WTC11 (cell line): ENCODE measurements at places on chromosomes 7 and 10.

GRCh38 chr7:156160811-156161210 lies 348.5 kb upstream of the SHH start:
- peak; percentile 46 for DNase-seq

- no peak for DNase-seq
Measured at GRCh38 chr10:2933071-2933470, 134.3 kb upstream of the PFKP start.

GRCh38 chr10:37747081-37747480 lies 110.3 kb downstream of the ZNF248 start:
- DNase-seq, result no peak

GRCh38 chr10:117345143-117345542 lies 30.1 kb downstream of the PDZD8 start:
- DNase-seq, result no peak

DNA sequence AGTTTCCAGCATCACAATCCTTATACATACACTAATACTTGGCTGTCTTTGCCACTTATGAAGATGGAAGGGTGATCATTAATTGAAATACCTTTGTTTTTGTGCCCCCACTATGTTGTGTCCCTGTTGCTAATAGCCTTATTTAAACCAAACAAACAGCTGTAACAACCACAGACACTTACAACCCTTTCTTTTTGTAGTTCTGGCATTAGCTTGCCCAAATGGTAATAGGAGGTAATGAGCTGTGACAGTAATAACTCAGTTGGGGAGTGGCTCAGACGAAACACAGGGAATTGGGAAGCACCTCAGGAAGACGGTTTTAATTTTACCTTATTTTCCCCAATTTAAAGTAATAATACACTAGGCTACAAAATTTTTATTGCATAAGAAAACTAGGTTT lies 83.4 kb downstream of the MDFIC start:
- DNase-seq, result no peak

GRCh38 chr10:12707461-12708185 lies 293.9 kb downstream of the CCDC3 start:
- DNase-seq, result peak; percentile 47

- peak; percentile 69 for DNase-seq
Measured at GRCh38 chr10:34815185-34816084, at the start of gene PARD3. Gene PARD3 (minus strand): TSS chr10:34815296. CDS start chr10:34814995, 301 bp downstream.

DNA sequence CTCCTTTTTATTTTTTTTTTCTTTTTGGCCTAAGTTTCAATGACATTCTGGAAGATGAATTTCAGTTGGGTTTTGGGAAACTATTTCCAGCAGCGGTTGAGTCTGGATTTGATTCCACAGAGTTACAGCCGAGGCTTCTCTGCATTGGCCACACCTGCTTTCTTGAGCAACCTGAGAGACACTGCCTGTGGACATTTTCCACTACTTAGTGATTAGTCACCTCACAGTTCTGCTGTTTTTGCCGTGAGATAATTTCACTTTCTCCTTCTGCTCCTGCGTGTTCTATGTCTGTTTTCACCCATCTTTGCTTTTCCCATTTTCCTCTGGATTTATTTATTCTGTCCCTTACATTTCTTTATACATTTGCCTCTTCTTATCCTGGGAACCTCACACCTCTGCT lies 243.0 kb downstream of the BICC1 start:
- DNase-seq, result no peak

GRCh38 chr10:114367351-114368056 lies 36.8 kb downstream of the AFAP1L2 start:
- no peak for DNase-seq

GRCh38 chr10:85524001-85524666 lies 842.5 kb downstream of the GRID1 start:
- DNase-seq, result no peak

DNA sequence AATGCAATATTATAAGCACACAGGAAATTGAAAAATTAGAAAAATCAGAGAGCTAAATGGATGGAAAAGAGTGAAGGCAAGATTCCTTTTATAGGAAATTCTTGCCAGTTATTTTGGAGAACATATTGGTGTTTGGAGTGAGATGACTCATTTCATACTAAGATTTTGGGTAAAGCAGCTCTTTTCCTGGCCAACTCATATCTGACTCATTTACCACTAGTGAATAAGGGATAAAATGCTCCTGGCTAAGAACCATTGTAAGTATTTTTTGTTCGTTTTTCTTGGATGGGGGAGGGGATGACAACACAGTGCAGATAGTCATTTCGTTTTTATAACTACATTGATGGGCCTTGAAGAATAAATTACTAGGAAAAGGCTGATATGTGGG lies 139.3 kb downstream of the TWIST1 start:
- no peak for DNase-seq

- no peak for DNase-seq
Measured at GRCh38 chr10:98666276-98666675, 219.5 kb upstream of the HPS1 start.

DNA sequence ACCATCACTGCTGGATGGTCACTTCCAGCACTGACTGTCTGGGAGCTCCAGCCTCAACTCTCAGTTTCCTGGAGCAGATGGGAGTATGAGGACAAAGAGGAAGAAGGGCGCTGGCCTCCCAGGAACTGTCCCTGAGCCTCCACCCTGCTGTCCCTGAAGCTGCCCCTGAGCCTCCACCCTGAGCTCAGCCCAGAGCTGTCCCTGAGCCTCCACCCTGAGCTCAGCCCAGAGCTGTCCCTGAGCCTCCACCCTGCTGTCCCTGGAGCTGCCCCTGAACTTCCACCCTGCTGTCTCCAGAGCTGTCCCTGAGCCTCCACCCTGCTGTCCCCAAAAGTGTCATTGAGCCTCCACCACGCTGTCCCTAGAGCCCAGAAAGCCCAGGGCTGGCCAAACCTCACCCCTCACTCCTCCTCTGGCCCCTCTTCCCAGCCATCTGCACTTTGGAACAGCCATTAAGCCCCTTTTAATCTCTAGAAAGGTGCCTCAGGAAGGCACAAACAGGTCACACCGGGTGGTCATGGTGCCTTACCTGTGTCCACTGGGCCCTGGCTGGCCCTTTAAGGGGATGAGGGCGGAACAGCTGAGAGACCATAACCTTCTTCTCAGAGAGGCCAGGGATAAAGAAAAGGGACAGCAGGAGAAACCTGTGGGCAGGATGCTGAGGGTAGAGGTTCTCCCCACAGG lies 30.6 kb upstream of the TUBB8 start:
- DNase-seq, result no peak

DNA sequence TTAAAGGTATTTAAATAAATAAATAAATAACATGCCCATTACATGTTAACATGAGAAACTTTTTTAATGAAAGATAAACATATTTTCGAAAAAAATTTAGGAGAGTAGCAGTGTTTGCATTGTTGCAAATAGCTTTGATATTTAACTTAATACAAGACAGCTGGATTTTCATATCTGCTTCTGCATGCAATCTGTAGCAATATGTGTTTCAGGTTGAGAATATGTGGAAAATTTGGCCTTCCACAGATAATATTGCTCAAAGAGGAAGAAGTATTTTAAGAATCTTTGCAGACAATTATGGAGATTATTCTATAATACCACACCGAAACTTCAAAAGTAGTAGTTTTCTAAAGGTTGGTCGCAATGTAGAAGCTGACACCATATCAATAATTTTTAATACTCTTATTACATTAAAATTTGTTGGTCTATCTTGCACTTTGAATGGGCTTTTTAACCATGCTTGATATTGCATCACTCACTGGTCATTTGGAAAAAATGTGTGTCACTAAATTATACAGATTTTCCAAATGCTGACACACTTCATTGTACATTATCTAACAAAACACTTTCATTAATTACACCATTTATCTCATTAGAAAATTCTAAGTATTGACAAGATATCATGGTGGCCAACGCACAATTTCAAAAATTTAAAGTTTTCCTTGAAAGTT lies 229.8 kb upstream of the HDAC9 start:
- DNase-seq, result no peak

DNA sequence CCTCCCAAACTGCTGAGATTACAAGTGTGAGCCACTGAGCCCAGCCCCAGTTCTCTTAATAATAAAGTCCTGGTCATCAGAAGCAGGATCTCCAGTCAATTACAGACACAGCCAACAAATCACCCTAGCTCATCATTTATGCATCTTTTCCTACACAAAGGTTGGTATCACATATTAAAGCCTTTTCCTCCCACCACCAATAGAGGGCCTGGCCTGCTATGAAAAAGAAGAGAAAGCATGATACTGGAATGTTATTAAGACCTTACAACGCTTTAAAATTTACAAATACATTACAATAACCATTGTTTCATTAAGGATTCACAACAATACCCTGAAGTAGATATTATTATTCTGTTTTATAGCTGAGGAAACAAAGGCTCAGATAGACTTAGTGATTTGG lies 25.9 kb downstream of the VAX1 start:
- DNase-seq, result no peak

GRCh38 chr10:112247791-112248190 lies 35.4 kb upstream of the TECTB start:
- no peak for DNase-seq

- no peak for DNase-seq
Measured at GRCh38 chr10:79384773-79385391, 37.6 kb downstream of the PPIF start.

DNA sequence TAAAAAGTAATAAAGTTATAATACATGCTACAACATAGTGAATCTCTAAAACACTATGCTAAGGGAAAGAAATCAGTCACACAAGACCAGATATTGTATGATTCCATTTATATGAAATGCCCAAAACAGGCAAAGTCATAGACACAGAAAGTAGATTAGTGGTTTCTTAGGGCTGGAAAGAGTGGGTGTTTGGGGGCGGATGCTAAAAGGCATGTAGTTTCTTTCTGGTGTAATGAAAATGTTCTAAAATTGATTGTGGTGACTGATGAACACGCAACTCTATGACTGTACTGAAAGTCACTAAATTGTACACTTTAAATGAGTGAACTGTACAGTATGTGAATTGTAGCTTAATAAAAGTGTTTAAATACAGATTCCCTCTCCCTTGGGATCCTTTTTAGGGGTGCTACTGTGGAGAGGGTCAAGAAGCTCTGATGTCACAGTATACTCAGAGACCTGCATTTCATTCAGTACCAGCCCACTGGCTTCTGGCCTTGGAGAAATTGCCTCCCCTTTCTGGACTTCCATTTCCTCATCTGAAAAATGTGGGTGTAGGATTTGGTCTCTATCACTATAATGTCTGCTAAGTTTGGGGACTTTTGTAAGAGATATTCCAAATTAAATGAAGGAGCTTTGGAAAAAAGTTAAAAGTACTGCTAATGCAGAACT lies 46.4 kb downstream of the AOAH start:
- no peak for DNase-seq

DNA sequence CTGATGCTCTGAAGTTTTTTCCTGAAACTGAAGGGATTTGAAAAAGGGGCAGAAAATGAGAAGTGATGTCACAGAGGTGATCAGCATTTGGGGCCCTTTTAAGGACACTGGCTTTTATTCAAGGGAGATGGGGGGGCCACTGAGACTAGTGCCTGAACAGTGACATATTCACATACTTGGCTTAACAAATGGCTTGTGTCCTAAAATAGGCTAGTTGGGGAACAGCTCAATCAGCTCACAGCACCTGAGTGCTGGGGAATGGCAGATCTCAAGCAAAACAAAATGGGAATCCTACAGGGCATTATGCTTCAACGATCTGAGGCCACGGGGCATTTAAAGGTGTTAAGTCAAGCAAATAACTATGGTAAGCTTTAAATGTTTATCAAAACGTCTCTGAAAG lies 90.1 kb downstream of the UBE2H start:
- no peak for DNase-seq

DNA sequence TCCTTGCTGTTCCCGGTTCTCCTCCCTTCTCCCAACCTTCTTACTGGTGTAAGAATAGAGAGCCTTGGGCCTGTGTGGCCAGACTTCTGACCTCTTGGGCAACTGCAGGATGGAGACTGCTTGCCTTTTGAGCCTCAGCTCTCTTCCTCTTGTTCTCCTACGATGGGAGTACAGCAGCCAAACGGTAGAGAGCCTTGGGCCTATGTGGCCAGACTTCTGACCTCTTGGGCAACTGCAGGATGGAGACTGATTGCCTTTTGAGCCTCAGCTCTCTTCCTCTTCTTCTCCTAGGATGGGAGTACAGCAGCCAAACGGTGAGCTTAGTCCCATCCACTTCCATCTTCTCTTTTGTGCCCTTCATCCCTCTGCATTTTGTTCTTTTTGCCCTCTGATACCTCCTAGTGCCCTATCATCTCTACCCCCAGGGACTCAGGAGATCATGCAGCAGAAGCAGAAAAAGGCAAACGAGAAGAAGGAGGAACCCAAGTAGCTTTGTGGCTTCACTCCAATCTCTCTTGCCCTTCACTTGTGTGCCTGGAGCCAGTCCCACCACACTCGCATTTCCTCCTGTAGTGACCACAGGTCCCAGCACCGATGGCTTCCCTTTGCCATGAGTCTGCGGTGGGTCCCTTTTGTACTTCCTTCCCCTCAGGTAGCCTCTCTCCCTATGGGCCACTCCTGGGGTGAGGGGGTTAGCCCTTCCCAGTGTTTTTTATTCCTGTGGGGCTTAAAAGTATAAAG lies 15.3 kb downstream of the SLC25A13 start:
- no peak for DNase-seq

DNA sequence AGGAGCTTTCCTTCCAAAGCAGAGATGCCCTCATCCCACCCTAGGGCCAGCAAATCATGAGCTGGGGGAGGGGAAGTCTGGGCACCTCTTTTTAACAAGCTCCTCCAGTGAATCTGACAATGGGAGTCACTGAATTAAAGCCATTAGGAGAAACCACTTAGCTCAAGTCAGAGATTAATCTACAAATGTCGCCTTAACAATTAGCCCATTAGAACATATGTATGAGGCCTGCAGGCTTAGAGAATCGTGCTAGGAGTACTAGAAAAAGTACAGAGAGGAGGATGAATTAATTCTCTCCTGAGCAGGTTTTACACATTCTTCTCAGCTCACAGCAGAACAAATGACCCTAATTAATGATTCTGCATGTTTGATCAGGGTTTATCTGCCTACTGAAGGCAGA lies 381.3 kb downstream of the KCNMA1 start:
- DNase-seq, result no peak

DNA sequence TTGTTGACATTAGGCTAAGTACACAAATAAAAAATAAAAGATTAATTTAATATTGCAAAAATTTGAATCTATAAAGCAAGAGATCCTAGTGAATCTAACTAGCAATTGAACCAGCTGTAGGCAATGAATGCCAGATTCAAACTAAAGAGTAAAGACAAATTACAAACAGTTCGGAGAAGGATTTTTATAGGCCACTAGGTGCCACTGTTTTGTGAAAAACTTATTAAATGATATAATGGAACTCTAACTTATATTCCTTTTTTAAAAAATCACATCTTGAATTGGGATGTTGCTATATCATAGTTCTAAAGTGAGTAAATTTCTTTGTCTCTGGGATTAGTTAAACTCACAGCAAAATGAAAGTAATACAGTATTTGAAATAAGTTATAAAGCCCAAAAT lies 39.1 kb upstream of the GNAI1 start:
- no peak for DNase-seq
